ENCODE measurements at places on chromosomes 1 and 21.

DNA sequence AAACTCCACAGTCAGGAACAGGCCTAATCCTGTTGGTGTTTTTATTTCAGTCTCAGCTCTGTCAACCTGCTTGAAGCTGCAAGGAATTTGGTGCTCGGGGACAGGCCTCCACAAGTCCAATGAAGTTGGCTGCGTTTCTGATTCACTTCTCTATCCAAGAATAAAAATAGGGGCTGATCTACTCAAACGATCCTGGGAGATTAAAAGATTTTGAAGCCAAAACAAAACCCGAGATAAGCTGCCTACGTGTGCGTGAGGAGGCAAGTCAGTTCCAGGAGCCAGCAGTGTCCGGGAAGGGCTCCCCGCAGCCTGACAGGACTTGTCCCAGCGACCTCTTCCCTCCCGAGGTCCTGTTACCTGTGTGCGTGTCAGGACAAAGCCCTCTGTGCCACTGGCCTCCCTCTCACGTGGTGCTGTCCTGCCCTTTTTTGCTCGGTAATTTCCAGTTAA lies 98.0 kb downstream of the ETS2 start:
- DNase-seq: no peak

- DNase-seq: no peak
These were observed 10.2 kb upstream of the PRDX1 start for GRCh38 chr1:45531873-45532272.

DNA sequence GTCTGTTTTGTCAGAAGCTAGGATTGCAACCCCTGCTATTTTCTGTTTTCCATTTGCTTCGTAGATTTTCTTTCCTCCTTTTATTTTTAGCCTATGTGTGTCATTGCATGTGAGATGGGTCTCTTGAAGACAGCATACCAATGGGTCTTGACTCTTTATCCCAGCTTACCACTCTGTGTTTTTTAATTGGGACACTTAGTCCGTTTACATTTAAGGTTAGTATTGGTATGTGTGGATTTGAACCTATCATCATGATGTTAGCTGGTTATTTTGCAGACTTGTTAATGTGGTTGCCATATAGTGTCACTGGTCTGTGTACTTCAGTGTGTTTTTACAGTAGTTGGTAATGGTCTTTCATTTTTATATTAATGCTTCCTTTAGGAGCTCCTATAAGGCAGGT lies 141.5 kb downstream of the DNAH14 start:
- DNase-seq: no peak

DNA sequence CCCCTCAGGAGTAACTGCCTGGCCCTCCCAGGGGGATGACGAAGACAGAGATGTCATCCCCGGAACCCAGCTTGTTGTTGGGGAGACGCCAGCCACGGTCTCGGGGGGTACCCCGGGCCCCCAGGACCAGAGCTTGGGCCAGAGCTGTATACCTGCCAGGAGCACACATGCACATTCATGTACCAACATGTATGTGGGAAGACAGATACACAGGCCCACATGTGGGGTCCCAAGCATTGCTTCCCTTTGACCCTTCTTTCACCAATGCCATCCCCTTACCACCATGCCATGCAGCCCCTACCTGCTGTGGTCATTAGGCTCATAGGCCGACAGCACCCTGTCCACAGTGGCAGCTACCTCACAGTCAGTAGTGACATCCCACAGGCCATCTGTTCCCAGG lies 3.2 kb upstream of the RHOC start:
- DNase-seq: no peak

GRCh38 chr21:45074818-45075595 lies 627 bp downstream of the ADARB1 start:
- DNase-seq: no peak

GRCh38 chr1:112981426-112981825 lies 25.4 kb upstream of the SLC16A1 start:
- no peak for DNase-seq

- no peak for DNase-seq
These were observed 188.3 kb upstream of the CAMK1G start for GRCh38 chr1:209395169-209395568.

- DNase-seq: no peak
These were observed 19.8 kb upstream of the PTAFR start for GRCh38 chr1:28196330-28196729.

GRCh38 chr1:204968951-204969350 lies 74.1 kb upstream of the CNTN2 start:
- no peak for DNase-seq

DNA sequence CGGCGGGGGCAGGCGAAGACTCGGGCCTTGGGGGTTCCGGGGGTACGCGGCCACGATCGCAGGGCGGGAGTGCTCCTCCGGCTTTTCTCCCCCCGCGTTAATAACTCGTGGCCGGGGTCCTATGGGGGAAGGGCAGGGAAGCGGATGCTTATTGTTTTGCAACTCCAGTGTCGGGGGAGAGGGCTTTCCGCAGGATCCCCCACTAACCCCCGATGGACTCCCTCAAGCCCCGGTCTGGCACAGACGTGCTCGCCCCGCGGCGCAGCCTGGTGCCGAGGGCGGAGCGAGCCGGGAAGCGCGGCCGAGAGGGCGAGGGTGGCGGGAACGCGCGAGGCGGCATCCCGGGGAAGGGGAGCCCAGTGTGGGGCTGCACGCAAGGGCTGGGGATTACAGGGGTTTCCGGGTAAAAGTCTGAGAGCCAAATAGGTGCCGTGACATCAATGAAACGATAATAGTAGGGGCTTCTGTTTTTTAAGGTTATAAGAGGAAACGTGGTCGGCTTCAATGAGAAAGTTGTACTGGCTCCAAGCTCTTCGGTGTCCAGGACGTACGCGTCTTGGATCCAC lies 772 bp downstream of the UCK2 start:
- peak; percentile 30 for DNase-seq

DNA sequence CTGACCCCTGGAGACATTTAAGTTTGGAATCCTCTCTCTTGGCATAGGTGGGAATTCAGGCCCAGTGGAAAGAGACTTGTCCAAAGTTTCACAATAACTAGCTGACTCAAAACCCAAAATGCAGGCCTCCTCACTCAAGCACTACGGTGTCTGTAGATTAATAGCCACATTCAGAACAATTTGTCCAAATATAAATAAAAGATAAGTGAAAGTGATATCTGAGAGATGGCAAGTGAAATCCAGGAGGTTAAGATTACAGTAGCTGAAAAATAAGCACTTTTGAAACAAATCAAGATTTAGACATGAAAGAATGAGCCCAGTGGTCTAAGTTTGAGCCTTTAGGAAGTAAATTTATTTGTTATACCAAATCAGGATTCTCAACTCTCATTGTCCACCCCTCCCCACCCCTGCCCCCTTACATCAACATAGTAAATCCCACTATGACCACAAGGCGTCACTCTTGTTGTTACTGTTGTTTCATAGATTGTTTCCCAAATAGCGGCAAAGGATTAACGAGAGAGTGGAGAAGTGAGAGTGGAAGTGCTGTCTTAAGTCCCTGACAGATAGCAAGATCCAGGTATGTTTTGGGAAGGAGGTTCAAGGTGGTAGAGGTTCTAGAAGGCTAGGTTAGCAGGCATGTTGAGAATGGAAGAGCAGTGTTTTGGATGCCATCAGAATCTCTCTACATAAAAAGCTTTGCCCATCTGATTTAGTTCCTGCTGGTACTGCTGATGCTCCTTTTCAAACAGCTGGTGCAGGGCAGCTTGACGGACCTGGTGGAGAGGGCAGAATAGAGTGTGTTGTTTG lies 7.1 kb upstream of the TPM3 start:
- DNase-seq: no peak

GRCh38 chr1:20148571-20149500 lies 9.7 kb downstream of the PLA2G2F start:
- DNase-seq: no peak

DNA sequence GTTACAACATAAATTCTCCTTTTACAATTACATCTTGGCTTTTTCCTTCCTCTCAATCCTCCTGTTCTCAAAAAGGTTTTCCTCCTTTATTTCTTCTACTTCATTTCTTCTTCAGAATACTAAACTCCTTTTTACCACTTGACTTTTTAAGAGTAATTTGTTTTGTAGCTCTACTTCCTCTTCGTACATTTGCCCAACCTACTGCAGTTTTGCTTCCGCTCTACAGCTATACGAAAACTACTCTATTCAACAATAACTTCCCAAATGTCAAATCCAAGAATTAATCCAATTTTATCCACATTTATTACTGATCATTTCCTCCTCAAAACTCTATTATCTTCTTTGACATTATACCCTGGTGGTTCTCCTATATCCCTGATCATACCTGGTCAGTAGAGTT lies 3.4 kb downstream of the GDAP2 start:
- no peak for DNase-seq

DNA sequence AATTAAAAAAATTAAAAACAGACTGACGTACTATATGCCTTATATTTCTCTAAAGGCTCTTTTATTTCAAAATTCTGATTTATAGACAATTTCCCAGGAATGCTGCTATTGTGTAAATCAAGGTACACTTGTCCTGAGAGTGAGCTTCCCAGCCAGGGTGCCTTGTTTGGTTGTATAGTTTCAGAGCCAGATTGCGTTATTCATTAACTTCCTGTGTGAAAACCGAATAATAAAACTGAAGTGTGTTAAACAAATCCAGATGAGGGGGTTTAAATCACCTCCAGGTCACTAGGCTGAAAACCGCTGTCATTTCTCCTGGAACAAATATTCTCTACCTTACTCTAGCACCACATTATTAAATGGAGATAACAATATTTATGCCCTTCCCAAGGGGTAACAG lies 68.7 kb downstream of the LMX1A start:
- no peak for DNase-seq

GRCh38 chr1:84665703-84666317 lies 24.5 kb downstream of the SSX2IP start:
- no peak for DNase-seq

DNA sequence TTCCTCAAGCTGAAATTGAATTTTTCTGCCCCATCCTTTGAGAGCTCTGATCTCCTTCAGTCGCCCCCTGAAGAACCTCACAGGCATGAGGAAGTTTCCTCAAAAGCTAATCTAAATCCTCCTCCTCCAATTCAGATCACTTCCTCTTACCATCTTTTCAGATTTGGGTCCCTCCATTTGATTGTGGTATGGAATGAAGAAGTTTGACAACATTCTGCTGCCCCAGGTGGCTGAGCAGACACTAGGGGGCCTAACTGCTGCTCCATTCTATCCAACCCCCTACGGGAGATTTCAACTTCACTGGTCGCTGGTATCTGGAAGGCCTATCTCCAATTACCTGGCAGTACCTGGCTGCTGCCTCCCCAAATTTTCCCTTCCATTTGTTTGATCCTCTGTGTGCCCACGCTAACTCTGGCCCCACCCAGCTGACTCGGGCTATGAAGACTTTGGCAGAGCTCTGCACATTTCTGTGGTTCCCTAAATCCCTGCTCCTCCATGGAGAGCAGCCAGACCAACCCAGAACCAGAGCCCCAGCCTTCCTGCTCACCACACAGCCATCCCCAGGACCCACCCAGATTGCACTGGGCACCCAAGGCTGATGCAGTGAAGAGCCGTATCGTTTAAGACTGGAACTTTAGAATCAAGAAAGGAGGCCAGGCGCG lies 7.8 kb downstream of the IRF6 start:
- no peak for DNase-seq

DNA sequence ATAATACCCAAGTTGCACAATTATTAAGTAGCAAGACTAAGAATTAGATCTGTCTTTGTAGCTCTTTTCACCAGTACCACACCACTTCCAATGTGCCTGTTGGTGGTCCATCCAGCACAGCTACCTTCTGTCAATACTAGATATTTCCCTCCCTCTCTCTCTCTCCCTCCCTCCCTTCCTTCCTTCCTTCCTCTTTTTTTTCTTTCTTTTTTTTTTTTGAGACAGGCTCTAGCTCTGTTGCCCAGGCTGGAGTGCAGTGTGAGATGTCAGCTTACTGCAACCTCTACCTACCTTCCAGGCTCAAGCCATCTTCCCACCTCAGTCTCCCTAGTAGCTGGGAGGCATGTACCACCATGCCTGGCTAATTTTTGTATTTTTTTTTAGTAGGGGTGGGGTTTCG lies 21.1 kb downstream of the KPNA6 start:
- no peak for DNase-seq

DNA sequence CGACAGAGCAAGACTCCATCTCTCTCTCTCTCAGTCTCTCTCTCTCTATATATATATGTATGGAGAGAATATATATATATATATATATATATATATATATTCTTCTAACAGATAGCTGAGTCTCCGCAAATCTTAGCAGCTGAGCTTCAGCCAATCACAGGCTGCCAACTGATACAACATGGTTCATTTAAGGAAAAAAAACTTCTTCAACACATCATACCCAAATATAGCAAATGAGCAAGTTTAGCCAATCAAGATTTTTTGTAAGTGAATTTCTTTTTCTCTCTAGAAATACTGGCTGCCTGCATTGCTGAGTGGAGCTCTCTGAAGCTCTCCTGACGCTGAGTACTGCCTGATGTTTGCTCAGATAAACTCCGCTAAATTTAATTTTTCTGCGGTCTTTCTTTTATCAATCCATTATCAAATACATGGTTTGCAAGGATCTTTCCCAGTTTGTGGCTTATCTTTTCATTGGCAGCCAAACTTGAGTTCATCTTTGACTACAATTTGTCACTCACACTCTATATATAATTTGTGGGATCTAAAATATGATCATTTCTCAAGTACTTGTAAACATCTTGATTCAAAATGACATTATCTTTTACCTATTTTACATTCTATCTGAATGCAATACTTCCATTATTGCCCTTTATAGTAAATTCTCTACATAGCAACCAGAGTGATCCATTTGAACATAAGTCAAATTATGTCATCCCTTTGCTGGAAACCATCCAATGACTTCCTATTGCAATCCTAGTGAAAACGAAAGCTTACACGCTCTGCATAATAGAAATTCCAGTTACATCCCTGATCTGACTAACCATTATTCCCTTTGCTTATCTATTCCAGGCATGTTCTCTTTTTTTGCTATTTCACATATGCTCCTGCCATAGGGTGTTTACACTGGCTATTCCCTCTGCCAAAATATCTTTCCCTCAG lies 2131.7 kb downstream of the MRPL39 start:
- DNase-seq: no peak

- DNase-seq: no peak
These were observed 48.5 kb downstream of the FH start for GRCh38 chr1:241470908-241471590.

DNA sequence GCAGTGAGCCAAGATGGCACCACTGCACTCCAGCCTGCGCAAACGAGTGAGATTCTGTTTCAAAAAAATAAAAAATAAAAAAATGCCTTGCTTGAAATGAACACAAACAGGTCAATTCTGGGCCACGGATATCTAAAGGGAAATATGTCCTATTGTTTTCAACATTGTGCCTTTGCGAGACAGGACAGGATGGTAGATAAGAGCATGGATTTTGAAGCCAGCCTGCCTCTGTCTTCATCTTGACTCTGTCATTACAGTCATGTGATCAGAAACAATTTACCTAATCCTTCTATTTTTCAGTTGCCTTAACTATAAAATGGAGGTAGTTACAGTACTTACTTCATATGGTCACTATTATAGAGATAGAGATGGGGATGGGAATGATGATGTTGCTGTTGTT lies 56.7 kb upstream of the ZSWIM5 start:
- no peak for DNase-seq

- no peak for DNase-seq
These were observed 27.2 kb upstream of the TMCO1 start for GRCh38 chr1:165795894-165796293.

GRCh38 chr1:92554216-92554615 lies 67.5 kb upstream of the GFI1 start:
- no peak for DNase-seq

Data from activated CD4-positive, alpha-beta T cell treated with anti-CD3 and anti-CD28 coated beads, Interleukin-2, amount 50 U/mL, for 24 hours (primary cell).